Stimulated activated CD4-positive, alpha-beta T cell treated with anti-CD3 and anti-CD28 coated beads, TNF-alpha, amount 100 ng/mL, for 24 hours (primary cell): ENCODE measurements at places on chromosomes 12 and 14.

GRCh38 chr14:42174357-42174756 is 567.7 kb downstream of the LRFN5 start:
- no peak for DNase-seq

DNA sequence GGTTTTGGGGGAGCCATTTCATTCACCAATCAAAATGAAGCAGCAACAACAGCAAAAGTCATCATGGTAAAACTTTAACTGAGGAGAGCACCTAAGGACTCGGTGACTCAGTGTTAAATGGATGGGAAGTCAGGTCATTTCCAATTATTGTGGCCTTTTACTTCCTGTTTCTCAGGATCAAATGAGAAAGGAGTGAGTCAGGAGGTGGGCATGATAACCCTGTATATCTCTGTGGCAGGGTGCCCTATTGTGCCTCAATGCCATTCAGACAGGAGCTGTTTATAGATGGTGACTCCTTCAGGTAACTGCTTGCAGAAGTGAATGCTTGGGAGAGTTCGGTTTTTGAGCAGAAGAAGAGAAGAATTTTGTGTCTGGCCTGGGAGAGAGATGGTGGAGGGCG is 135.5 kb upstream of the CPM start:
- DNase-seq, result no peak

- DNase-seq, result no peak
Measured at GRCh38 chr14:35295845-35296161, 3.6 kb downstream of the PSMA6 start.

- no peak for DNase-seq
Measured at GRCh38 chr14:82388488-82388887, 854.8 kb upstream of the SEL1L start.

DNA sequence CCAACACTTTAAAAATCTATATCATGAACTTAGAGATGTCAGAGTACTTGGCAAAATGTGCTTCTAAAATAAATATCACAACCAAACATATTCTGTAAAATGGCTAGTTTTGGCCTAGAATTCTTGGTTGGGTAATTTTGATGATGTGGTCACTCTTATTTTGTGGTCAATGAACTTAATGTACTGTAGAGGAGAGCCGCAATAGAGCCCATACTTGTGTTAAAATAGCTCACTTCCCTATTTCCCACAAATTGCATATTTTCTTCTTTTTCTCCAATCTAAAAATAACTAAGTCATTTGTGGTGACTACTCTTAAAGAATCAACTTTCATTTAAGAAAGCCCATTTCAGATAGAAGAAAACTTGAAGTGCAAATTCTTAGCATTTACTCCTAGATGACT is 619.4 kb downstream of the CCER1 start:
- no peak for DNase-seq

DNA sequence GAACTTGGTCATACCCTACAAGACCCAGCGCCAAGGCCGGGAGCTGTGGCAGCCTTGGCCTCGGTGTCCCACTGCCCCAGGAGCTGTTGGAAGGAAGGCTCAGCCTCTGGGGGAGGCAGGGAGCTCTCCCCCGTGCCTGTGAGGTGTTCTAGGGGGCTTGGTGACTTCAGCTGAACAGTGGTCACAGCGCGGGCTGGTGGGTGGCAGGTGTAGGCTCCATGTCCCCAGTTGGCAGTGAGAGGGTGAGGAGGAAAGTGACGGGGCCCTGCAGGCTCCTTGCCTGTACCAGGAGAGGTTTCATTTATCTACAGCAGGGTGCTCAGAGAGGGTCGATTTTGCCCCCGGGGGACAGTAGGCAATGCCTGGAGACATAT is 47.5 kb downstream of the DLK1 start:
- no peak for DNase-seq

GRCh38 chr12:93708952-93709351 is 31.8 kb downstream of the CRADD start:
- no peak for DNase-seq

DNA sequence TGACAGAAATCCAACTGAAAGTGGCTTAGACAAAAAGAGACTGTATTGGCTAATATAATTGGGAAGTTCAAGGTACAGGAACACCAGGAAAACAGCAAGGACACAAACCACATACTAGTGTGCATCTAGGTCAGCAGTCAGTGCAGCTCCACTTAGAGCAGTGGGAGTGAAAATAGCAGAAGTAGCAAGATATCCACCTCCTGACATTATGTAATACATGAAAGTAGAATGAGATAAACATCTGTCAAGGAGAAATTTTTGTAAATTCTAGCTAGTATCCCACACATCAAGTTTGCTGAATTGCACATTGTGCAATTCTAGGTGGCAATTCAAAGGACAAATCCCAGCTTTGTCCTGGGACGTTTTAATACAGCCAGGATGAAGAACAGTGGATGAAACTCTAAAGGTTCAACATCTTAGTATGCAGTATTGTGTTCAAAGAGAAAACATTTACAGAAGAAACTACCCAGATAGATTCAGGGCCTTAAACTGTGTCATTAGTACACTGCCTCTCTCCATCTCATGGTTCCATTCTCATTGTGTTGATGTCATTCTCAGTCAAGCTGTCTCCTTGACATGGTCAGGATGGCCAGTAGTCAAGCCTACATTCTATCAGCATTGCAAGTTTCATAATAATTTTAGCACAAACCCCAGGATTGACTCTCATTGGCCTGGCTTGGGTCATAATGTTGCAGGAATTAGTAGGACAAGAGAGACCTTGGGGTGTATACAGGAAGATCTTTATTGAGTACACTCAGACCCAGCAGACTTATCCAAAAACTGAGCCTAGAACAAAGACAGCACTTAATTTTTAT is 56.8 kb downstream of the SDR9C7 start:
- no peak for DNase-seq
